ENCODE measurements at places on chromosomes 3 and 15.

DNA sequence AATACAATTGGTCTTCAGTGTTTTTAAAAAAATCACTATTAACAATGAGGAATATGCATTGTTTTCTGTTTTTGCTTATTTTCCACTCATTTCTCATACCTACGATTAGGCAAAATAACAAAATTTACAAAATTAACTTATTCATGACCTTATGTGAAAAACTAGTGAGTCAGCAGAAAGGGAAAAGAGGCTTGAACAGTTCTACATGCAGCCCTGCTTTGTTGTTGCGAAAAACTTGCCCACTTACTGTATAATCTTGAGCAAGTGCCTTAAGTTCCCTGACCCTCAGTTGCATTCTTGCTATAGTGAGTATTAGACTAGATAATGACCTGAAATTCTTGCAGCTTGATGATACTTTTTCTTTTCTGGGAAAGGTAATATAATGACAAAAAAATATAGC, 551.1 kb upstream of the BCHE start:
- DNase-seq = no peak

DNA sequence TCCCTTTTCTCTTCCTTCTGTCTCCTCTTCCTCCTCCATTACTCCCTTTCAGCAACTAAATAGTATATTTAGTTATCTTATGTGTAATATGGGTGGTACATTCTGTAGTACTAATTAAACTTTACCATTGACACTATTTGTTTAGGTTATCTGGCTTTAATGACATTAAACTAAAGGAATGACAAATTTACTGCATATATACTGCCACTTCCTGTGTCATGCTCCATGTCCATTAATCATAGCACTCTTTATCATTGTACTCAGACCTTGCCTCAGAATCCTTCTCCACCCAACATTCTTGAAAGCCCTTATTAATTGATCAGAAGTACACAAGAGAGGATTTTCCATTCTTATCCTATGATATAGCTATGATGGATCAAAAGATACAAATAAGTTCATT, 244.2 kb downstream of the NAALADL2 start:
- DNase-seq = no peak

DNA sequence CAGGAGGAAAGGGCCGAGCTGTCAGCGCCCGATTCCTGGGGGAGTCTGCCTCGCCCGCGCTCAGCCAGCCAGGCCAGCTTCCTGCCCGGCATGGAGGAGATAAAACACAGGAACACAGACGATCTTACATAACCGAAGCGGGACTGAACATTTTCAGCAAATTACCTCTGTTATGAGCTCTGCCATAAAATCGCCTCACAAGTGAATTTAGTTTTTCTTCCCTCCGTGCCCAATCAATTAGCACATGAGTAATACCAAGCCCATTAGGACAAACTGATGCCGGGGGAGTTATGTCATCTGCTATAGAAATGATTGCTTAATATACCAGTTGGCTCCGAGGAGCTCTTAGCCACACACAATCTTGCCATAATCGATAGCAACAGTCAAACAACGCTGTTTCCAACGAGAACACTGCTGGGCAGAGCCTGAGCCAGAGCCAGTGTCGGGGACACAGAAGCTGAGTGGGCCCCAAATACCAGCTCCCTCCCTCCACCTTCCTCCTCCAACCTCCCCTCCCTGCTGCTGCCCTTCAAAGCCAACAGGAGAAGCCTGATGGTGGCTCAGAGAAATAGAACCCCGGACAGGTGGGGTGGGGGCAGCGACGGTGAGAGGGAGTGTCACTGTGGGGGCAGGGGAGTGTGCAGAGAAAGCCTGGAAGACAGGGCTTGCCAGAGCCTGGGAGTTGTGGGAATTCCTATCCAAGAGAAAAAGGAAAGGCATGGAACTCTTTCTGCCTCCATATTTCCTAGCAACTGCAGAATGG, 279.4 kb upstream of the TLE3 start:
- DNase-seq = no peak

DNA sequence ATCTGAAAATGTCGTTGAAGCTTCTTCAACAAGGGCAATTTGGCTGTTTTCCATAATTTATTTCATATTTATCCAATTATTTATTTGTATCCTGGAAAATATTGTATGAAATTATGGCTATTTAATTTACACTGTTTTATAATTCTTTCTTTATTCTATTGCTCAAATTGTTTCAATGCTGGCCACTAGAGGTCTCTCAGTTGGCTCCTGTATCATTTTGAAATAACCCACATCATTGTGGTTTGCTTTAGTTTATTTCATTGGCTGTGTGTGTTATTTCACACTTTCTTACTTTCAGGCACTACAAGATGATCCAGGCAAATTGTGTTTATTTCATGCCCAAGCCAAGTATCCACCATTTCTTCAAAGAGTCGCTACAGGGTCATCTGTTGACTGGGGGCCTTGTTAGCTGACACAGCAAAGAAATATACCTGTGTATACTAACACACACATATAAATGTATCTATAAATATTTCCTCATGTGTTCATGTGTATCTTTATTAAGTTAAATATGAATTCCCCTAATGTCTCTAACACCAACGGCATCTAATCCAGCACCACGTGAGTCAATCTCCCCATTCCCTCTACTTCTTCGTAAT, 86.2 kb downstream of the NPAP1 start:
- DNase-seq = no peak

DNA sequence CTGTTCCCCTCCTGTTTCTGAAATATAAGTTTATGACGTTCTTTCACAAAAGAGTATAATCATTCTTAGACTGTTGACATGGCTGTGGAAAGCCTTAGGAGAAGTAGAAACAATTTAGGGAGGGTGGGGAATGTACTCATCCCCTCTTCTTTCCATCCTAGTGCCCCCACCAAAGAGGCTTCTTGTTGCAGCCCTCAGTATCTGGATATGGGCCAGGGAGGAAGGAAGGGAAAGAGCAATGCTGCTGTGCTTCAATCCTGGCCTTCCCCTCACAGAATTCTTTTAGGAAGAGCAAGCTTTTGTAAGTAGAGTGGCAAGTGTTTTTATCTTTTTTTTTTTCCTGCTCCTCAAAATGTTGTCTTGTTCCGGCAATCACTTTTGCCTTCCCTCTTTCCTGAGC, 1.7 kb downstream of the INAFM2 start:
- DNase-seq = no peak

- DNase-seq = no peak
Measured at GRCh38 chr15:31758126-31758525, 272.2 kb upstream of the CHRNA7 start.

- DNase-seq = no peak
Measured at GRCh38 chr3:115348951-115349745, 202.1 kb upstream of the ZBTB20 start.

- no peak for DNase-seq
Measured at GRCh38 chr3:122055215-122055614, at the start of gene CD86. CD86 (plus strand) TSS chr3:122055362; CDS start chr3:122055490, 128 bp downstream.

DNA sequence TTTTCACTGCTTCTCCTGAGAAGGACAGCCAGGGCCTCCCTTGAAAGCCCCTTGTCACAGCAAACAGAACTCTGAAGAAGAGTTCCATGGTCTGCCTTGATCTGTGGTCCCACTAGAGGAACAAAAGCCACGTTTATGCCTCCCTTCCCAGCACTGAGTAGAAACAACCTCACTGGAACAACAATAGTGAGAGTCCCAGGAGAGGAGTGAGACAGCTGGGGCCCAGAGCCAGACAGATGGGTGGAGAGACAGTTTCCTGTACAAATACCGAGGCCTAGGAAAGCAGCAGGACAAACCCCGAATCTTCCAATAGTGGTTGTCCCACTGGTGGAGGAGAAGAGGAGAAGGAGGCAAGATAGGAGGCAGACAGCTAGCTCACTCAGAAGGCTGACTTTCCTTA, 106.1 kb downstream of the WDR76 start:
- DNase-seq = no peak

DNA sequence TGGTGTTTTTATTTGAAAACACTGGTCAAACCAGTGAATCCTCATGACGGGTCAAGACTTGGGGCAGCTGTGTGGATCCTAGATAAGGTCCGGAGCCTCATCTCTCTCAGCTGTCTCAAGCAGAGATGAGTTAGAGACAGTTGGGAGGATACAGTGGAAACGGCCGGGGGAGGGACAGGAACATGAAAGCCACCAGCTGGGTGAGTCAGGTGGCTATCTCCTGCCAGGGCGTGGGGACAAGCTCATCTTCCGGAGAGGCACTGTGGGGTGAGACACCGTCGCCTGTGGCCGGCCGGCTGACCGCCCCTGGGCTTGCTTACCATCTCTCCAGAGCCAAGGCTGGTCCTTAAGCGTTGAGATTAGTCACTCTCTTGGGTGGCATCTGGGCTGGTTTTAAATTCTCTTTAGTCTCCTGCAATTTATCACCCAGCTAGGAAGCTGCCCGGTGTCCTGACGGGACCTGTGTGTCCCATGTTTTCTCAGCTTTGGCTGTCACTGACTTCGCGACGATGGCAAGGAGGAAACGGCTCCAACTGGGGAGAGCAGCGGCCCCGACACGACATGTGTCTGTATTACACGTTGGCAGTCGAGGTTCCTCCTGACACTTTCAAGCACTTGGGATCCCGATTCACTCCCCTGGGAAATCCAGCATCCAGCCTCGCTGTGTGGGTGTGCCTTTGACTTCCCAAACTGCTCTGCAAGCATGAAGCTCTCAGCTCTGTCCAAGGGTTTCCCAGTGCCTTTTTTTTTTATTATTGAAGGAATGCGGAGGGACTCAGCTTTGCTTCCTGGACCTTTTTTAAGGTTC, 7.5 kb downstream of the ST8SIA2 start:
- no peak for DNase-seq

DNA sequence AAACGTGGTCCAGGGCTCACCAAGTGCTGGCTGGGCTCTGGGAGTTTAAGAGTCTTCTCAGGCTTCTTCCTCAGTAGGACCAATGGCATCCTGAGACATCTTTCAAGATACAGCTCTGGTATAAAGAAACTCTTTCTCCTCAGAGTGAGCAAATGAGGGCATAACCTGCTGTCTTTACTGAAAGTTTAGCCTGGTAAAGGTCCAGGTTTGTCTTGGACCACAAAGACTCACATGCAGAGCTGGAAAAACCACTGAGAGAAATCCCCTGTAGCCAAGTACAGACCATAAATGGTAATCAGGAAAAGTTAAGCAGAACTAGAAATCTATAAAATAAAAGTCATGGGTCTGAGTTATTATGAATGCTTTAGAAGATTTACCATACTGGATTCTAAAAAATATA, 23.1 kb downstream of the CD47 start:
- DNase-seq = no peak

GRCh38 chr15:40335938-40336743, 4.6 kb downstream of the CCDC9B start:
- DNase-seq = no peak

- no peak for DNase-seq
Measured at GRCh38 chr3:129121016-129121791, 400 bp downstream of the RAB43 start.

GRCh38 chr3:148197061-148197460, 500.6 kb upstream of the AGTR1 start:
- DNase-seq = no peak

GRCh38 chr3:186316666-186317260, 45.3 kb downstream of the DGKG start:
- no peak for DNase-seq

DNA sequence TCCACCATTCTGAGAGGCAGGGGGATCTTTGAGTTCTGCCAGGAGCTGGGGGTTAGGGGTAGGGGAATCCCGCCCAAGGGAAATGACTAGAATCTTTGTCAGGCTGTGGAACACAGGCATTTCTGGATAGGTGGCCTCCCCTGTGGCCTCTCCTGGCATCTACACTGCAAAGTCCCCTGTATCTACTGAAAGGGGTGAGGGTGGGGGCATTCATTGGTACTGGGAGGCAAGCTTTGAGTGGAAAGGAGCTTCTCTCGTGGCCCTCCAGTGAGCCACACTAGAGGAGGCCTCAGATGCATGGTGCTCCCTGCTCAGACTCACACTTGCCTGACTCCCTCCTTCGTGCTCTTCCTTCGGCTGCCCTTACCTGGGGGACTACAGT, 59.9 kb downstream of the CCNL1 start:
- no peak for DNase-seq

GRCh38 chr3:10546181-10546624, 40.8 kb upstream of the ATP2B2 start:
- DNase-seq = no peak

DNA sequence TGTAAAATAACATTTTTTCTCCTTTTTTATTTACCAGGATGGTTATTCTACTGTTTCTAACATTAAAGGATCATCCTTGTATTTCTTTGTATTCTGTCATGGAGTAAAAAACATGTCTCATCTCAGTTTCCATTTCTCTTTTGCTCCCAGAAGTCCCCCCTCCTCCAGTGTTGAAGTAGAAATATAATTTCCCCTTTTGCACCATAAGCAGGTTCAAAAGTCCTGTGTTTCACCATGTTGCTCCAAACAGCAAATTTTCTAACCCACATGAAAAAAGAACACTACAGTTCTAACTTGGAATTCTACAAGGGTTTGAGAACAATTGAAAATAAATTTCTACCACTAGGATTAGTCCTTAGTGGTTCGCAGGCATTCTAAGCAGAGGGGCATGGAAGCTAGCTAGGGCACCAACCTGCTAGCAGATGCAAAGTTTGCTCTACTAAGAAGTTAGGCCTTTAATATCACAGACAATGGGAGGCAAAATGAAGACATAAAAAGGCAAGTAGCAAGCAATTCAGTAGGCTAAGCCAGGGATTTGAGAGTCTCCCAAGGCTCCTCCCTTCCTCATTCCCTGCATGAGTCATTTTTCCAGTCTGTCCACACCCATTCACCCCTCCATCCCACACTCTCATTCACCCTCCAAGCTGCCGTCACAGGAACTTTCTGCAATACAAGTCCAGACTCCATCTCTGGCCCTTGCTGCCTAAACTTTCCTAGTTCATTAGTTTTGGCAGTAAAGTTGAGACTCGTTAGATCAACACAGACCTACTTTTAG, 2.3 kb upstream of the MBNL1 start:
- no peak for DNase-seq

- no peak for DNase-seq
Measured at GRCh38 chr3:188026191-188026968, 127.6 kb upstream of the LPP start.

DNA sequence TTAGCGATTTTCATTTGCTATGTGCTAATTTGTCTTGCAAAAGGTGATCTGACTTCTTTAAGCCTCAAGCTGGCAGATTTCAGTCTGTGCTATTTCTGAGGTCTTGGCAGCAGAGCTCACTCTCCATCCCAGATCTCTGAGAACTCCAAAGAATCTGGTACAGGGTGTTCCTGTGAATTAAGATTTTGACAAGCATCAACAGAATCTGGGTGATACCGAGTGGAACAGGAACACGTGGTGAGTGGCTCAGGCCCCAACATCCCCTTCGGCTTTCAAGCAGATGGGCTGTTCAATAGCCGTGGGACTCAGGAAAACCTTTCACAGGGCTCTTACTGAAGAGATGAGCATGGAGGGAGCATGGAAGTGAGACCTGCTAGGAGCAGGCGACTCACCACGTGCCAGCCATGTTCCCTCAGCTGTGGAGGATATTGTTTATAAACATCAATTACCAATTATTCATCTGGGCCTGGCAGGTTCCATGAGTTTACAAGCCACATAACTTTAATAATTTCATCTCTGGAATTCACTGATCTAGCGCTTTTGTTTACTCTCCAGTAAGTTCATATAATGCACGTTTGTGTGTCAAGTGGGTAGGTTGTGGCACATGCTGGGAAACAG, 103.4 kb upstream of the SELENOK start:
- DNase-seq = no peak

Data from omental fat pad (tissue), 4 donors.